Activated T-helper 1 cell treated with Interleukin-2 at 50 U/mL for 16 hours (primary cell): ENCODE measurements at places on chromosomes 5 and 9.

DNA sequence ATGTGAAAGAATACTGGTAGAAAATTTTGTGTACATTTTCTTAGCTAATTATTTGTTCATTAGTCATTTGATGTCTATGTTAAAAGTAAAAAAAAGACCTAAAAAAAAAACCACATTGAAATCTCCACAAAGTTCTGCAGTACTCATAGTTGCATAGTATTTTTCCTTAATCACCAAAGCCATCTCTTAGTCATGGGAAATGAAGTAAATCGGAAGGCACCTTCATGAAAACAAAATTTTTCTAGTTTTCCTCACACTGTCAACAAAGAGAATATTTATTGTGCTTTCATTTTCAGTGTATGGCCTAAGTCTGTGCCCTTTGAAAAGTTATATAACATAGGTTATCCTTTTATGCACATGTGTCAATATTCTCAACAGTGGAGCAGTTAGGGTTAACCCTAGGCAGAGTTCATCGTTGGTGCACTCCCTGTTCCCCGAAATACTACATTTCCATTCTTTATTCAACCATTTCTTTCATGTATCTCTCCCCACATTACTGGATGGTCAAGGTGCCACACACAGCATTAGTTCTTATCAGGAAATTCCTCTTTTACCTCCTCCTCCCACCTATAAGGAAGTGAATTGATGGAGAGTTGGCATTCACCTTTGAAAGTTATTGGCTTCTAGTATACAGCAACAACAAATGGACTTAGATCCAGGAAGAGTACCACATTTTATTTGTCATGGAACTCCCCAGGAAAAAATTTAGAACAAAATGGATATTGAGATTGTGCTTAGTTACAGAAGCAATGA, 93.1 kb downstream of the NUDT12 start:
- DNase-seq = no peak

DNA sequence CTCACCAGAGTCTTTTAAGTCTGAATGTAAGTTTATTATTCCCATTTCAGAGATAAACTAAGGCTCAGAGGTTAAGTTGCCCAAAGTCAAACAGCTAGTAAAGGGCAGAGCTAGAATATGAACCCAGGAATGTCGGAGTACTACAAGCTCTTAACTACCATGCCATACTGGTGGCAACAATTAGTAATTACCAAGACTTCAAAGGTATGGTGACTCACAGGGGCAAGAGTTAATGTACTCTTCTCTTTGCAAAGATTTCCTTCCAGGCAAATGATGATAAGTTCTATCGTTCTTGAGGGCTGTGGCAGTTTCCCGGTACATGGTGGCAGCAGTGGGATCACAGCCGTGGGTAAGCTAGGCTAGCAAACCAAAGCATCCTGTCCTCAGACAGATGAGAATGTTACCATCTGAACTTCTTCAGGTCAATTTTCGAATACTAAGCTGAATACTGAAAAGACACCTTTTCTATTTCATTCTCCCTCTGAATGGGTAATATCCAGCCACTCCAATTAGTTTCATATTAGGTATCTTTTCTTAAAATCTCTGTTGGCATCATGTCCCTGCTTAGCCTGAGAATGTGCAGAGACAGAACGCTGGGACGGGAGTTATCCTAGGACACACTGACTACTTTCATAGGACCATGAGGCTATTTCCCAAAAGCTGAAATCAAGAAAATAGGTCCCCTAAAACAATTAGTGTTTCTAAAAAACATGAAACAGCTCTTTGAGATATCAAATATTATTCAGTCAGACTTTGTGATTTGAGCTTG, 117.0 kb upstream of the NR5A1 start:
- no peak for DNase-seq

DNA sequence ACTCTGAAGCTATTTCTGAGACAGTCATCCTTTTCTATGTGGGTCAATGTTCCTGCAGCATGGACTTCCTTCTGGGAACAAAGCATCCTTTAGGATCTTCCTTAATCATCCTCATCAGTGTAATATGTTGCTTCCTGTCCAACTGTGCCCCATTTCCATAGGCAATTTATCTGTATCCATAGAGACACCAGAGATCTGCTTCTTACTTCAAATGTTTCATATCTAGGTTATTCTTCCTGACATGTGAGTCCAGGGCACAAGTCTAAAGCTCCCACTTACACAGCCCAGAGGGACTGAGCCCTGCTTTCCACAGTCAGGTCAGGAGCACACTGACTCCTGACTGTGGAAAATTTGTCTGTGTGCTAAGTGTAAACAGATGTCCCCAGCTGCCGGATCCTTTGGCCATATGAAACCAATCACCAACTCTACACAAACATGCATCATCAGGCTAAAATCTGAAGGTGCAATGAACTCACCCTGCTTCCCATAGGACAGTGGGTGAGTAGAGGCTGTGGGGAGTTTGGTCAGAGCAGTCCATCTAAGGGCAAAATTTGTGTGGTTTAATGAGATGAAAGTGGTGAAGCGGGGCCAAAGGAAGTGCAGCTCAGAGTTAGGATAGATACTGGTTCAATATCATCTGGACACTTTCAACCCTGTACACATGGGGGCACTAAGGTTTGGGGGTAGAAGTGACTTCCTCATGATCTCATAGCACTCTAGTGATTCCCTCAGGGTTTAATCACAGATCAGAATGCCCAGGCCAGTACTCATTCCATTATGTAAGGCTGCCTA, 85.2 kb upstream of the TNC start:
- no peak for DNase-seq

GRCh38 chr9:15086156-15086763, 176.0 kb upstream of the FREM1 start:
- no peak for DNase-seq

GRCh38 chr5:66351813-66352212, 207.7 kb downstream of the SREK1 start:
- no peak for DNase-seq

GRCh38 chr5:135944967-135945560, 9.7 kb downstream of the LECT2 start:
- no peak for DNase-seq

DNA sequence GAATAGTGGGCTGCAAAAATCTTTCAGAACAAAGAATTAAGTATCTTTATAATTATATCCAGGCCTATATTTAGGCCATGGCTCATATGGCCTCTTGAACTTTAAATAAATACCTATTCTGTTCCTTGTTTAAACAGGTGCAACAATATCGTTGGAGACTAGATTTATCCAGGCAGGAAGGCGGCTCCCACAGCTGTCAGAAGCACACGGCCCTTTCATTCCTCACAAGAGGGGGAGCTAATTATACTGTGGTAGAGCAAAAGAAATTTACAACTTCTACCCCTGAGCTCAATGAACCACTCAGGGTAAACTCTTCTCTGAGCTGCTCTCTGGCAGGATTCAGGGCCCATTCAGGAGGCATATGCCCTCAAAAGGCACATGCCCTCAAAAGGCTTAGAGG, 31.3 kb downstream of the TMEM174 start:
- DNase-seq = no peak

DNA sequence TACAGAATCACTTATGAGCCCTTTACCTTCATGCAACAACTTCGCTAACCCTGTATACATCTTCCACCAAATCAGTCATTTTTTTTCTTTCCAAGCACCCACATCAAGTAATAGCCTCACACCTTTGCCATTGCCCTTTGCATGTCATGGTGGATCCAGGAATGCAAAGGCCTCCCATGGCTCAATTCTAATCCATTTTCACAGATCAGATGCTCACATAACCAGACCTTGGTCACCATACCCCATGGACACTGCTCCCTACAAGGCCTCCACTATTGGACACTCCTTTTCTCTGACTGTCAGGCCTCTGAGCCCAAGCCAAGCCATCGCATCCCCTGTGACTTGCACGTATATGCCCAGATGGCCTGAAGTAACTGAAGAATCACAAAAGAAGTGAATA, 179.5 kb downstream of the RASEF start:
- DNase-seq = no peak

- peak; percentile 15 for DNase-seq
These were observed 2.0 kb downstream of the CD74 start for GRCh38 chr5:150410524-150411244.

GRCh38 chr5:178514851-178515418, 75.3 kb downstream of the COL23A1 start:
- no peak for DNase-seq

DNA sequence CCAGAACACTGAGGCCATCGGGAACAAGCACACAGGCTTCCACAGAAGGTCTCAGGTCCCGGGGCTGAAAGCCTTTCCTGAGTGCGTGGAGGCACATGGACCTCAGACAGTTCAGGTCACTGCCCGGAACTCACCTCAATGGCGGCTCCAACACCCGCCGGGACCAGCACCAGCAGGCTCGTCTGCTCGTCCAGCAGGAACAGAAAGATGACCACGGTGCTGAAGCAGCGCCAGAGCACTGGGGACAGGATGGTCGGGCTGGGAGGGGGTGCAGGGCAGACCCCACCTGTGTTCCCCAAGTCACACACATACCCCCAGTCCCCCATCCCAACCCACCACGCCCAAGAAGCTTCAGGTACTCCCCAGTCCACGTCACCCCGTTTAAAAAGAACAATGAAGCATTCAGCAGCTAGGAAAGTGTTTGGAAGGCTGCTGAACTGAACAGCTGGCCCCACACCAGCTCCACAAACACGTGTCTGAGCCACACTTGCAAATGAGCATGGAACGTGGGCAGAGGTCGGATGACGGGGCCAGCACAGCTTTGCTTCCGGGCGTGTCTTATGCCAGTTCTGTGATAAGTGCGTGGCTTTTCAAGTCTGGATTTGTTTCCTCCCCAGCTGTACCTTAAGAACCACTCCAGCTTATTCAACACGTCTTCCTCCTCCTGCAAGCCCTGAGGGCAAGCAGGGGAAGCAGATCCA, 14.6 kb downstream of the CLPTM1L start:
- DNase-seq = no peak

DNA sequence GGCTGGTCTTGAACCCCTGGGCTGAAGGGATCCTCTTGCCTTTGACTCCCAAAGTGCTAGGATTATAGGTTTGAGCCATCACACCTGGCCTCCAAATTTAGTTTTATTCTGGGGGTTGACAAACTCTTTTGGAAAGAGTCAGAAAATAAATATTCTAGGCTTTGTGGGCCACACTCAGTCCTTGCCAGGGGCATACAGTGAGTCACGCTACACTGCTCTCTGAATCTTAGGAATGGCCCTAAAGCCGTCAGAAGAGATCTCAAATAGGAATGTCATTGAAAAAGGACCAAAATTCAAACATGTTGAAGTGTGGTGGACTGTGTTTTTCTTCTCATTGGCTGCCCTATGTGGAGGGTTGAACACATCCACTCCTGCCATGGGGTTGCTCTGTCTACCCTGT, 127.7 kb upstream of the BASP1 start:
- DNase-seq = no peak

DNA sequence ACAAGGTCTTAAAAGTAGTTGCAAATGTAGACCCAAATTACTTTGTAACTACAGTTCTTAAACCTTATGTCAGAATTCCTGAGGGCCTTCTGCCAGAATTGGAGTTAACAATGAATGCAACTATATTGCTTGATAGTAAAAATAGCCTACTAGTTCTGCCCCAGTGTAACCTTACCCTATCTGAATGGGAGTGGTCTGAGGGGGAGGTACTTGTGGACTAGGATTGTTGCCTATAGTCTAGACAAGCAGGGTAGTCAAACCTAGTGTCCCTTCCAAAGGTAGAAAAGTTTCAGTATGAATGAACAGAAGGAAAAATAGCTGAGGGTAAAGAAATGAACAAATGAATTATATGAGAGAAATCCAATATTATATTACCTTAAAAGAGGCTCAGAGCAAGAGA, 242.2 kb downstream of the PJA2 start:
- no peak for DNase-seq

GRCh38 chr9:136857166-136857565, 5.0 kb downstream of the MAMDC4 start:
- no peak for DNase-seq

DNA sequence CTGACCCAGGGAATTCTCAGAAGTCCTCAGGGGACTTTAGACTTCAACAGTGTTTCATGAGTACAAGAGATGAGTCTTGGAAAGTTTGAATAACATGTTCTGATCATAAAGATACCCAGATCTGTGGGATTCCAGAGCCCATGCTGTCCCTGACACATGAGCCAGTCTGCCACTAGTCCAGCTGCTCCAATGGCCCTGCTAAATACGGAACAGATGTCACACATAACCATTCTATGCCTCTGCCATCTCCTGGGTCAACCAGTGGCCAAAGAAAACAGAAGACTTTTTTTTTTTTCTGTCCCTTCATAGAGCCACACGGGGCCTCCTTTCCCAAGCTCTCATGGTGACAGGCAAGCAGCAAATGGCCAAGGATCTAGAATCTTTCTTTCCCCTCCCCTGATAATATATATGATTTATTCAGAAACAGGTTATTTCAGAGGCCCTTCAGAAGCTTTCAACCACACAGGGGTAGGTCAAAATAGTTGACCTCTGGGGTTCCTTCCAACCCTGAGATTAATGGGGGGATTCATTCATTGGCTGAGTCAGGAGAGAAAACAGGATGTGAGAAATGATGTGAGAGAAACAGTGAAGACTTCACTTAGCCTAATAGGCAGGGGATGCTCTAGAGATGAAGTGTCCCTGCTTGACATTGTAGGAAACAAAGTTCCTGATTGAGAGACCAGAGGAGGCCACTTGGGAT, 367.7 kb downstream of the CDK5RAP2 start:
- DNase-seq = no peak

GRCh38 chr9:626596-626995, 214.9 kb upstream of the DMRT1 start:
- DNase-seq = no peak

- no peak for DNase-seq
These were observed 379.7 kb upstream of the IRX2 start for GRCh38 chr5:3131161-3131560.

- DNase-seq = no peak
These were observed 189.9 kb downstream of the ADCY2 start for GRCh38 chr5:7585807-7586206.

DNA sequence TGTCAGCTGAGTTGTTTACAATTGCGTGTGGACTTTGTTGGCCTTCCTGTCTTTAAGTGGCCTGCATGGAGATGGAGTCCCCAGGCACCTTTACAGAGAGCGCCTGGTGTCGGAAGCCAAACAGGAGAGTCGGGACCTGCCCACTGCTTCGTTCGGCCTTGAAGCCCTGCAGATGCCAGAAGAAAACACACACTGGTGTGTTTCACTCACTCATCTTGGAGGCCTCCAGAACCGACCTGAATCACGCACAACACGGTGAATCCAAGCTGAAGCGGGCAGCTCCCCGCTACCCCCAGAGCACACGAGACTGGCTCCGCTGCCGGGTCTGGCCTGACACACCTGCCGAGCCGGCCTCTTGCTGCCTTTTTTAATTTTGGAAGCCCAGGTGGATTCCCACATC, 419.4 kb upstream of the IRX4 start:
- DNase-seq = no peak

GRCh38 chr5:84381502-84382362, 2.9 kb downstream of the EDIL3 start:
- DNase-seq = no peak
